ENCODE measurements at places on chromosomes 6 and 20.

DNA sequence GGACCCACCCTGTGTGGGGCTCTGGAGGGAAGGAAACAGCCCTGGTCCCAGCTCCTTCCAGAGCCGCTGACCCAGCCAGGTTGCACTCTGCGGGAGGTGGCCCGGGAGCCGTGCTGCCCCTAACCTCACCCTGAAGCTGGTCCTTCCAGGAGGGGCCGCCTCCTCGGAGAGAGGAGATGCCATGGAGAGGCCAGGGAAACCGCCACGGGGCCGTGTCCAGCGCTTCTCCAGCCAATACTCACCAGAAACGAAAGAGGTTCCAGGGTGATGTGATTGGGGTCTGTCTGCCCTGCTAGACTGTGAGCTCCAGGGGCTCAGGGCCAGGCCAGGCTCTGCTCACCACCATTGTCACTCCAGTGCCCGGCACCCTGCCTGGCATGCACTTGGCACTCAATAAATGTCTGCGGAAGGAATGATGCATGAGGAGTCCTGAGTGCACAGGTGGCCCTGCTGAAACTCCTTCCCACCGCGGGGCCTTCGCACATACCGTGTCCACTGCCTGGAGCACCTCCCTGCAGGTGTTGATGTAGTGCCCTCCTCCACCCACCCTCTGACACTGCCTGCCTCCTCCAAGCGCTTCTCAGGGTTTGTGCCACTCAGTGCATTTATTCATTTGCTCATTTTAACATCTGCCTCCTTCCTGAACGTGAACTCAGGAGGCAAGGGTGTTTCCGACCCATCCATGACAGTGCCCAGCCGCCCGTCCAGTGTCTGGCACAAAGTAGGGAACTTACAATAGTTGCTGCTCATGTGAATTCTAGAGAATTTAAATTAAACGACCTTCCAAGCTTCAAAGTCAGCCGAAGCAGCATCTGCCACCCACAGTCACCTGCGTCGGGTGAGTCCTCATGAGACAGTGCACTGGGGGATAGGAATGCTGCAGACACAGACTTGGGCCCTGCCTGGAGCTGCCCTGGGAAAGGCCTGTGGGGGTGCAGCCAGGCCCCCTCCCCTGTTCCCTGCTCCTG, 30.3 kb downstream of the RBM38 start:
- H3K36me3 ChIP-seq, result no peaks in the 10 kb centered on the region
- H3K4me3 ChIP-seq, result no peak overlapping the region
- H3K27ac ChIP-seq, result no peak overlapping the region
- no peaks in the 10 kb centered on the region for H3K4me1 ChIP-seq
- H3K27me3 ChIP-seq, result no peaks in the 10 kb centered on the region

- no peak overlapping the region for H3K4me3 ChIP-seq
- no peaks in the 10 kb centered on the region for H3K4me1 ChIP-seq
- no peak overlapping the region for H3K27ac ChIP-seq
- no peaks in the 10 kb centered on the region for H3K36me3 ChIP-seq
- DNase-seq, result no peak
These were observed 75.5 kb downstream of the ANKS1A start for GRCh38 chr6:34964564-34964963.

DNA sequence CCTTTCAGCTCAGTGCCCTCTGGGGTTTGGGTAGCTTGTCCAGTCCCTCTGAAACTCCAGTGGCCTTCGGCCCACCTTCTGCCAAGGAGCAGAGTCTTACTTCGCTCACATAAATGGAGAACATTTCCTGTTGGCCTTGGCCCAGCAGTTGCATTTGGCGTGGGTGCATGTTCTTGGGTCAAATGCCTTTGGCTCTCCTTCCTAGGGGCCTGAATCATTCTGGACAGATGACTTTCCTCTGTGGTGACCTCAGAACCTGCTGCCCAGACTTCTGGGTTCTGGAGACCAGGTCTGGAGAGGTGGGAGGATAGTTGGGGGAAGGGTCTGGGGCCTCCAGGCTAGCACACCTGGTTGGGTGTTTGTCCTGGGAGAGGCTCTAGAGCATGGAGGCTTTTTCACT, 29.3 kb downstream of the BCAS4 start:
- H3K27me3 ChIP-seq, result no peaks in the 10 kb centered on the region
- no peaks in the 10 kb centered on the region for H3K36me3 ChIP-seq
- H3K4me1 ChIP-seq, result peaks cover 30% of the 10 kb centered on the region
- no peak overlapping the region for H3K4me3 ChIP-seq
- peak; percentile 84 for DNase-seq
- H3K27ac ChIP-seq, result peak overlapping the region; percentile 96

DNA sequence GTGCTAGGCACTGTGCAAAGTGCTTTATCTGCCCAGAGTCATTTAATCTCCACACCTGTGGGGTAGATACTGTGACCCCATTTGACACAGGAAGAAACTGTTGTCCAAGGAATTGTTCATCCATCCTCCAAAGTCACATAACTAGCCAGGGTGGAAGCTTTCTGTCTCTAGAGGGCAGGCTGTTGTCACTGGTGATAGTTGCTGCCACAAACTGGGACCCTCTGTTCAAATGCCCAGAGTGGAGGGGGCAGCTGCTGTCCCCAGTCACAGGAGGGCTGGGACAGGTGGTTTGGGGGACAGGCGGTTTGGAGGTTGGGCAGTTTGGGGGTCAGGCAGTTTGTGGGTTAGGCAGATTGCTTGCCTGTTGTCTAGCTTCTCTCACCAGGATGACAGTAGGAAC, 16.1 kb upstream of the TMEM242 start:
- H3K27ac ChIP-seq, result no peak overlapping the region
- H3K4me1 ChIP-seq, result no peaks in the 10 kb centered on the region
- H3K27me3 ChIP-seq, result no peaks in the 10 kb centered on the region
- H3K4me3 ChIP-seq, result no peak overlapping the region

DNA sequence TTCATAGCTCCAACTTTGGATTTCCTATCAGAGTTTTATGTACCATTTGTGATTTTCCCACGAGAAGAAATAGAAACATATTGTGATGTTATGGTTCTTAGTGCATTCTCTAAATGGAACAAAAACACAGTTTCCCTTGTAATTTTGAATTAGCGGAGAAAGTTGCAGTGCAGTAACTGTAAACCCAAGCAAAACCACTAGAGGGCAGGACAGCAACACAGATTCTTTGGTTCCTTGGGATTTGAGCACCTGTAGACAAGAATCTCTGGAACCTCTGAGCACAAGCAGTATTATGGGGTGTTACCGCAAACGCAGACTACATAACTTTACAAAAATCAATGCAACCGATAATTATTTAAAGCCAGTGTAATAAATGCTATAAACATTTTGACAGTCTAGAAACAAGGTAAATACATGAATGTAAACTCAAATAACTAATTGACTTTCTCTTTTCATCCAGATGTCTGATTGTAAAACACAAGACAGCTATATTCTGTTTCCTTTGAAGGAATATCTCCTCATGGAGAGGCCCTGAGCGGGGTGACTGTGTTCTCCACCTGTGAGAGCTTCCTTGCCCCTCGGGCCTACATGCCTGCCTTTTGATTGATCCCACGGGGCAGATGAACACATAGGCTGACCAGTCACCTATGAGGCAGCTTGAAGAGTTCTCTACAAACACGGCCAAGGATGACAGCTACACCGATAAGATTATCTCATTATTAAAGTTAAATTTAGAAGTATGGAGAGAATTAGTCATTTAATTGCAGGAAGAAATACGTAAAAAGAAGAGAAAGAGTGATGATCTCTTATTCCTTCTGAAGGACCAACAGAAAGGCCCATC, 67.5 kb upstream of the COL21A1 start:
- no peaks in the 10 kb centered on the region for H3K27me3 ChIP-seq
- no peak for DNase-seq
- H3K27ac ChIP-seq, result no peak overlapping the region
- no peak overlapping the region for H3K4me3 ChIP-seq

DNA sequence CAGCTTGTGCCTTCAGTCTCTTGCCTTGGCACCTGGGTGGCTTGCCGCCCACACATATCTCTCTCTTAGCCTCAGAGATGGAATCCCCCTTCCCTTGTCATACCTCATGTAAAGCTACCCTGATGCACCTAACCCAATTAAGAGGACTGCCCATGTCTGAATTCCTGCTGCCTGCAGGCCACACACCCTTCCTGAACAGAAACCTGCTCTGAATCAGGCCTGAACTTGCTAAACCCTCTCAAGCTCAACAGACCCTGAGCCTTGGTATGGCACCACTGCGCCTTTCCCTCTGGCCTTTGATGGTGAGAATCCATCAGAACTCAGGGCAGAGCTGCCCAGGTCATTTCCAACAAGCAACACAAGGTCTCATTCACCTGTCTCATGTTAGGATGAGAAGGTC, 5.2 kb downstream of the RAET1G start:
- peaks cover 3% of the 10 kb centered on the region for H3K4me1 ChIP-seq
- DNase-seq, result no peak
- H3K36me3 ChIP-seq, result no peaks in the 10 kb centered on the region
- no peak overlapping the region for H3K27ac ChIP-seq
- H3K27me3 ChIP-seq, result no peaks in the 10 kb centered on the region

GRCh38 chr6:144413418-144413817, 128.3 kb downstream of the UTRN start:
- H3K36me3 ChIP-seq, result no peaks in the 10 kb centered on the region
- H3K27ac ChIP-seq, result no peak overlapping the region
- no peaks in the 10 kb centered on the region for H3K27me3 ChIP-seq
- DNase-seq, result no peak
- H3K4me3 ChIP-seq, result no peak overlapping the region

DNA sequence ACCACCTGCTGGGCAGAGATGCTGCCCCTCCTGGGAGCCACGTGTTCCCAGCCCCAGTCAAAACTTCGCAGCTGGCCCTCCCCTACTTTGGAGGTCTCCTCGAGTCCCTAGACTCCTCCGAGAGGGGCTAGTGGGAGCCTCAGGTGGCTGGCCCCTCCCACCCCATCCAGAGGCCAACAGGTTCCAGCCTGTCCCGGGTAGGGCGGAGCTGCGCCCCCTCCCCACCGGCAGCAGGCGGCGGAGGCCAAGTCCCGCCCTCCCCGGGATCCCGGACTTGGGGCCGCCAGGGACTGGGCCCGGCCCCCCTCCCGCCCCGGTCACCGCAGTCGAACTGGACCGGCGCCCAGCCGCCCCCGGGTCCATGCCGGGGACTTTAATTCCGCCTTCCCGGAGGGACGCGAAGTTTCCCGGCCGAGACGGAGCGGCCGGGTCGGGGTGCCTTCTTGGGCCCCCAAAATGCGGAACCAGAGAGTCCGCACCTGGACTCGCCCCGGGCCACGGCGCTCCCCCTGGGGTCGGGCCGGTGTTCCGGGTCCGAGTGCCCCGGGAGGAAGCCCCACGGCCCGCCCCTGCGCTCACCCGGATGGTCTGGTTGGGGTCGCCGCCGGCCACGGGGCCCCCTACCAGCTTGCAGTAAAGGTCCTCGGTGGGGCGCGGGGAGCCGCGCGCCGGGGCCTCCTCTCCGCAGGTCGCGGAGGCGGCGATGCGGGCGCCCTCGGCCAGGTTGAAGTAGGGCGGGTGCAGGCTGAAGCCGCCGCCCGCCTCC, 559 bp downstream of the LAMA5 start:
- H3K27me3 ChIP-seq, result no peaks in the 10 kb centered on the region
- no peak for DNase-seq
- peaks cover 58% of the 10 kb centered on the region for H3K4me1 ChIP-seq
- no peaks in the 10 kb centered on the region for H3K36me3 ChIP-seq
- H3K27ac ChIP-seq, result peak overlapping the region; percentile 95
- peak overlapping the region; percentile 97 for H3K4me3 ChIP-seq

GRCh38 chr6:136539967-136540652, 10.1 kb downstream of the MAP7 start:
- DNase-seq, result no peak
- no peaks in the 10 kb centered on the region for H3K27me3 ChIP-seq
- no peak overlapping the region for H3K4me3 ChIP-seq
- H3K27ac ChIP-seq, result no peak overlapping the region
